ENCODE measurements at places on chromosomes 11 and 22.

DNA sequence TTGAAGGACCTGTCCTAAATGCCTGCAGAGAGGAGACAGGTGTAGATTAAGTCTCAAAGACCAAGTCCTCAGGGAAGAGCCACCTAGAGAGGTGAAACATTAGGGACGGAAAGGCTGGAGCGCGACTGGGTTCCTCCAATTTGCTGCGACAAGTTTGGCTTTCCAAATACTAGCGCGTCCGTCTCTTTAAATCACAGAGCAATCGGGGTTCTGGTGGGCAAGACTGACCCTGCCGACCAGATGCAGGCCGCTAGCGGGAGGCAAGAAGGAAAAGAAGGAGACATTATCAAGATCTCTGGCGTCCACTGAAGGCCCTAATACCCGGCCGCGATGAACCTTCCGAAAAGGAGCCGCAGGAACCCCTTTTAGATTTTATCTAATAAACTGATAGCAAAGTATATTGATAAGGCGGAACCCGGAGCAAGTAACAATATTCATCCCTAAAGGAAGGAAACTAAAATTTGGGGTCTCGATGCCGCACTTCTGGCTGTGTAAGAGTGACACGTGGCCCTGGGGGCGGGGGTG, 128.2 kb upstream of the C11orf58 start:
- DNase-seq: no peak

- DNase-seq: no peak
These were observed 8.9 kb downstream of the RDX start for GRCh38 chr11:110287537-110287936.

DNA sequence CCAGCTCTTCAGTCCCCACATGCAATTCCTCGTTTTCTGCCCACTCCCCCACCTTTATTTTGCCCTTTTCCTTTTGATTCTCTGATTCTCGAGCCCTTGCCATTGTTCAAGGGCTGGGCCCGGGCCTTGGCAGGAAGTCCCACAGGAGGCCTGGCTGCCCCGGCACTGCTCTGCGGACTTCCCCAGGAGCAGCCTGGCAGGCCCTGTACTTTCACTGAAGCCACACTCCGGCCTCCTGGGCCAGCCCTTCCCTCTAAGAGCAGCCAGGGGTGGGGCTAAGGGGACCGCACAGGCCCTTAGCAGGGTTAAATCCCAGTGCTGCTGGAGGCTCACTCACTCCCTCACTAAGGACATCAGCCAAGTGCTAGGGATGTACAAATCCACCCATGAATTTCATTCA, 4.1 kb downstream of the LRRC32 start:
- DNase-seq: no peak

DNA sequence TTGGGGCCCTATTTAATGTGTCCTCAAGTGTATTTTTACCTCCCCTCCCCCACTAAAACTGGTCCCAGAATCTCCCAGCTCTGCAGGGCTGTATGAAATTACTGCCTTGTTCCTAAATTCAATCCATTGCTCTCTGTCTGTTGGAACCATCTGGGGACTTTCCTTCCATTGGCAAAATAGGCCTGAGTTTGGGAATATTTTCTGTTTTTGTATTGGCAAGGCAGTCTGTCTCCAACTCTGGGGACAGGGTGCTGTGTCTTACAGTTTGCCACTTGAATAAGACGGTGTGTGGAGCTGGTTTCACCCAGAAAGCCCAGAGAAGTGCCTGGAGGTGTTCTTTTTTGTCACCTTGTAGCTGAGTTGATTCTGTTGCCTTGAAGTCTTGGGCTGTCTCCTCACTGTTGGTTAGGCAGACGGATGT, 1.3 kb downstream of the PACS1 start:
- no peak for DNase-seq

GRCh38 chr11:86174101-86175046, 70.2 kb upstream of the EED start:
- DNase-seq: peak; percentile 99

DNA sequence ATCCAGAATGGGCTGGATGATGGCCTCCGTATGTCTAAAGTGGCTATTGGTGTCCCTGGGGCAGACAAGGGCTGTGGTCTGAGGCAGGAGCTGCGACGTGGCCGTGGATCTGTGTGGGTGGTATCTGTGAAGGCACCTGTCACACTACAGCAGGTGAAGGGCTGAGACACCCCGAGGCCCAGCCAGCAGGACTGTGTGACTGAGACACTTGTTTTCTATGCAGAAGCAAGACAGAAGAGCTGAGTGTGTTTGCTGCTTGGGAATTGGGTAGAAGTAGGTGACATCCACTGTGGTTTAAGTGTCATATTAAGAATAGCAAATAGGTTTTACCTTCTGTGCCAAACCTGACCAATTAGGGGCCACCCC, 35.0 kb downstream of the AMPD3 start:
- no peak for DNase-seq

DNA sequence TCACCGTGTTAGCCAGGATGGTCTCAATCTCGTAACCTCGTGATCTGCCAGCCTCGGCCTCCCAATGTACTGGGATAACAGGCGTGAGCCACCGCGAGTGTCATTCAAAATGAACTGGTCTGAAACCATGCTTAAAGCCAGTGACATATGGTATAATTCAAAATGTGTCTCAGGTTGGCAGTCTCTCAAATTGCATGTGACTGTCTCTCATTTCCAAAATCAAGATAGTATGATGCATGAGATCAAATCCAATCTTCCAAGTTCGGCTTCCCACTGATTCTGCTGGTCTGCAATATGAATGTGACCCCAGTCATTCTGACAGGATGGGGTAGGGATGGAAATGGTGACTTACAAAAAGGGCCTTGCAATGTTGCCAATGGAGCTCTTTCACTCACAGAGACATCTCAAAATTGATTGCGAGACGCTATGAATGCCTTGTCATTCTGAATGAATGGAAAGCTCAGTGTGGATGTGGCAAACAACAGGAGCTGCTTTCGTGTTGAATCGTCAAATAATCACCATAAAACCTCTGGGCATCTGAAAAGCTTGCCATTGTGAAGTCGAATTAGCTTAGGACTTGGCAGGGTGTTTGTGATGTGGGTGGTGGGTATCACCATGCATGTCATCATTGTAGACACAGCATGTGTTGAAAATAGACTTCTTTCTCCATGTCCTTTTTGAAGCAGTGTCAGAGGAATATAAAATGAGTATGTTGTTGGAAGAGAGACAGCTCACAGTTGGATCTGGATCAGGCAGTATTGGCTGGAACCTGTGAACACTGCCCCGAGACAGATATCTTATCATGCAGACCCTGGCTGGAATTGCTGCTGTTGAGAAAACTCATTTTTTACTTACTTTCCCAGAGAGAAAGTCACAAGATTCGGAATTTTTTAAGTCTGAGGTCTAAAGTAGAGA, 12.2 kb downstream of the SLN start:
- no peak for DNase-seq

DNA sequence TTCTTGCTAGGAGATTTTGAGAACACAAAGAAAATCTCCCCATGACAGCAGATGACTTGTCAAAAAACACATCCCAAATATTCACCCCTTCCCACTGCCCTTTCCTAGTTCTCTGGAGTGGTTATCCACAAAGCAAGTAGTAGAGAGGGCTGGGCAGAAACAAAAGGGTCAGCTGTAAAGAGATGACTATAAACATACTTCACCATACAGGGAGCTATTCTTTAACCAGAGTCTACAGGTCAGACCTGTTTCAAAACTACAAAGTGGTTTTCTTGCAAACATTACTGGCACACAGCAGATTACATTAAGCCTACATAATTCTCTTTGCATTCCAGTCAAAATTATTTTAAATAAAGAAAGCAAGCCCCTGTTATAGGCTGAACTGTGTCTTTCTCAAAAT, 47.7 kb upstream of the NFRKB start:
- DNase-seq: no peak

DNA sequence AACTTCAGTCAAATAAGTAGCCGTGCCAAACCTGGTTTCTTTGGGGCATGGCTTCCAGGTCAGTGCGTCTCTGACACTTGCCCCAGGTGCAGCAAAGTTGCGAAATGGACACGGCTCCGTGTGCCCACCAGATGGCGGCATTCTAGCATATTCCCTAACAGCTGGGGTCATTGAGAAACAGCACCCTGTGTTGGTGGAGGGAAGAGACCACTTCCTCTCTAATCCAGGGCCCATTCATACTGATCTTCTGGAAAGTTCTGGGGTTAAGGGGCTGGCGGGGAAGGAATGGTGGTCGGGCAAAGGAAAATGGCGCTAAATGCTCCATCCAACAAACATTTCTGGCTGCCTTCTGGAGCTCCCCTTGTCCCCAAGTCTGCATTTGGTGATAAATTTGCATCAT, 141.2 kb upstream of the TIMP3 start:
- peak; percentile 71 for DNase-seq

- no peak for DNase-seq
These were observed 46.1 kb downstream of the RPUSD4 start for GRCh38 chr11:126165311-126165720.

GRCh38 chr11:17400048-17400775, 11.8 kb upstream of the KCNJ11 start:
- DNase-seq: no peak

DNA sequence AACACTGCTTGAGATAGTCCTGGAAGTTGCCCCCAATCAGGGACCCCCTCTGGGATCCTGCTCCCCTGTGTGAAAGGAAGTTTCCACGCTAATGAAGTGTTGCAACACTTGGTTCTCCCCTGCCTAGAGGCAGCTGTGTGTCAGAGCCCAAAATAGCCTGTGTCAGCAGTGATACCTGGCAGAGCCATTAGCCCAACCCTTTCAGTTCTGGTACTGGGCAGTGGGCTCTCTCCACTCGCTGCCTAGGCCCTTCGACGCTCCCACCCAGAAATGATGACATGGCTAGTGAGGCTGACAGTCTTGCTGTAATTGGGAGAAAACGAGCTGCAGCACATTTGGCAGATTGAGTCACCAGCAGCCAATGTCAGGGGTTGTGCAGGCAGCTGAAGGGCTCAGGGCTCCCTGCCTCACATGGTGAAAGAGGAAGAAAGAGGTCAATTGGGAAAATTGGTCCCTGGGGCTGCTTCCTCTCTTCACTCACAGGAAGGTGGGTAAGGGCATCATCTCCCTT, 1.4 kb upstream of the NXF1 start:
- DNase-seq: peak; percentile 39

DNA sequence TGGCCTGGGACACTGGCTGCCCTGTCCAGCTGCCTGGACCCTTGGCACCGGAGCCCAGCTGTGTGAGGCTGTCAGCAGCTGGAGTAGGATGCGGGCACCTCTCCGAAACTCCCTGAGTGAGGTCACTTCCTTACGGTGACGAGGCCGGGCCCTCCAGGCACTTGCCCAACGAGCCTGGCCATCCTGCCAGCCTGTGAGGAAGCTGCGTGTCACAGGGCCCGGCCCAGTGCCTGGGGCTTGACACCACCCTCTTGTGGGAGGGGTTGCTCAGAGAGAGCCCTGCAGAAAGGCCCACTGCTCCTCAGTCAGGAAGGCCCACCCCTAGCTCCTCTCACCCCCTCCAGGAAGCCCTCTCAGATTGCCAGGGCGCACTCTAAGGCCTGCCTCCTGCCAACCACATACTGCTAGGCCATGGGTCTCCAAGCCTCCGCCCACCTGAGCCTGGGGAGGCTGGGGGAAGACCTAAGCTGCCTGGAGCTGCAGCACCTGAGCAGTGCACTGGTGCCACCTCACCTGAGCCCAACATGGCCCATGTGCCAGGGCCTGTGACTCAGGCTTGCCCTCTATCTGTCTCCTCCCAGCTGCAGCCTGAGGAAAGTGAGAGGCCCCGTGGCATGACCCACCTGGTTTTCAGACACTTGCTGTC, 4.3 kb upstream of the PHLDA2 start:
- DNase-seq: peak; percentile 92

All from EH (cell line).